ENCODE measurements at places on chromosomes 13 and 19.

- H3K4me1 ChIP-seq = peaks cover 13% of the 10 kb centered on the region
- H3K27me3 ChIP-seq = peaks cover 2% of the 10 kb centered on the region
- DNase-seq = no peak
- H3K36me3 ChIP-seq = no peaks in the 10 kb centered on the region
- H3K4me3 ChIP-seq = no peak overlapping the region
- H3K27ac ChIP-seq = no peak overlapping the region
These were observed 631.3 kb downstream of the EFNB2 start for GRCh38 chr13:105904034-105904742.

- no peaks in the 10 kb centered on the region for H3K36me3 ChIP-seq
- H3K27ac ChIP-seq = no peak overlapping the region
- no peak overlapping the region for H3K4me3 ChIP-seq
- DNase-seq = no peak
- H3K4me1 ChIP-seq = no peaks in the 10 kb centered on the region
These were observed 215.1 kb upstream of the MIR17HG start for GRCh38 chr13:91132381-91132780.

- no peaks in the 10 kb centered on the region for H3K4me1 ChIP-seq
- H3K27me3 ChIP-seq = no peaks in the 10 kb centered on the region
- no peak overlapping the region for H3K27ac ChIP-seq
- H3K36me3 ChIP-seq = no peaks in the 10 kb centered on the region
- no peak for DNase-seq
- no peak overlapping the region for H3K4me3 ChIP-seq
These were observed 270.6 kb downstream of the SLITRK6 start for GRCh38 chr13:85528491-85529217.

DNA sequence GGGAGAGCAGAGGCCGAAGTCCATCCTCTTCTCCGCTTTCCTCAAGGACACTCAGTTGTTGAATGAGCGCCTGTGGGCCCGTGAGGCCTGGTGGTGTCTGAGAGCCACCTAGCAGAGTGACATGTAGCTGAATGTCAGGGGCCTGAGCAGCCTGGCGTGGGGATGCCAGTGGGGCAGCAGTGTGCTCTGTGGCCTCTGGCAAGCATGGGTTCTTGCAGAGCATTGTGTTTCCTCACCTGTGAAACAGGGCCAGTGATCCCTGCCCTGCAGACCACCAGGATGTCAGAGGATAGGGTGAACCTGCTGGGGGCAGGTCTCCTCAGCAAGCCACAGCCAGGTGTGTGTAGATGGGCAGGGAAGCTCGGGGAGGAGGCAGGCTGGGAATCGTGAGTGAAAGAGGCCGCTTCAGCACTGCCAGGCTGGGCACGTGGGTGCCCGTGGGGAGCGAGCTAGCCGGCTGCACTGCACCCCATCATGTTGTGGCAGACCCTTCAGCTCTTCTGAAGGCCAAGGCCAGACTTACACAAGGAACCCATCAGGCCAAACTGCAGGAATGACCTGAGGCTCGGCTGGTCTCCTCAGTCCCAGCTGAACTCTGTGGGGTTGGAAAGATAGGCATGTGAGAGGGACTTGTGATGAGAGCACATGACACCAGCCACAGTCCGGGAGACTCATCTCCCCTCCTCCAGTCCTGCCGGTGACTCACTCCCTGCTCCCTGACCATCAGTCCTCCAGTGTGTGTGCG lies 5.0 kb downstream of the PPP1R37 start:
- no peak overlapping the region for H3K27ac ChIP-seq
- H3K36me3 ChIP-seq = peaks cover 5% of the 10 kb centered on the region
- no peak overlapping the region for H3K4me3 ChIP-seq
- peaks cover 30% of the 10 kb centered on the region for H3K4me1 ChIP-seq

- no peaks in the 10 kb centered on the region for H3K36me3 ChIP-seq
- no peak overlapping the region for H3K27ac ChIP-seq
- no peaks in the 10 kb centered on the region for H3K4me1 ChIP-seq
- no peaks in the 10 kb centered on the region for H3K27me3 ChIP-seq
These were observed 208.3 kb upstream of the PCDH9 start for GRCh38 chr13:67438465-67438864.

GRCh38 chr19:2978772-2979171 lies 1.4 kb downstream of the TLE6 start:
- peaks cover 15% of the 10 kb centered on the region for H3K4me1 ChIP-seq
- H3K4me3 ChIP-seq = no peak overlapping the region
- no peak for DNase-seq
- no peaks in the 10 kb centered on the region for H3K36me3 ChIP-seq
- H3K27me3 ChIP-seq = peaks cover 30% of the 10 kb centered on the region

DNA sequence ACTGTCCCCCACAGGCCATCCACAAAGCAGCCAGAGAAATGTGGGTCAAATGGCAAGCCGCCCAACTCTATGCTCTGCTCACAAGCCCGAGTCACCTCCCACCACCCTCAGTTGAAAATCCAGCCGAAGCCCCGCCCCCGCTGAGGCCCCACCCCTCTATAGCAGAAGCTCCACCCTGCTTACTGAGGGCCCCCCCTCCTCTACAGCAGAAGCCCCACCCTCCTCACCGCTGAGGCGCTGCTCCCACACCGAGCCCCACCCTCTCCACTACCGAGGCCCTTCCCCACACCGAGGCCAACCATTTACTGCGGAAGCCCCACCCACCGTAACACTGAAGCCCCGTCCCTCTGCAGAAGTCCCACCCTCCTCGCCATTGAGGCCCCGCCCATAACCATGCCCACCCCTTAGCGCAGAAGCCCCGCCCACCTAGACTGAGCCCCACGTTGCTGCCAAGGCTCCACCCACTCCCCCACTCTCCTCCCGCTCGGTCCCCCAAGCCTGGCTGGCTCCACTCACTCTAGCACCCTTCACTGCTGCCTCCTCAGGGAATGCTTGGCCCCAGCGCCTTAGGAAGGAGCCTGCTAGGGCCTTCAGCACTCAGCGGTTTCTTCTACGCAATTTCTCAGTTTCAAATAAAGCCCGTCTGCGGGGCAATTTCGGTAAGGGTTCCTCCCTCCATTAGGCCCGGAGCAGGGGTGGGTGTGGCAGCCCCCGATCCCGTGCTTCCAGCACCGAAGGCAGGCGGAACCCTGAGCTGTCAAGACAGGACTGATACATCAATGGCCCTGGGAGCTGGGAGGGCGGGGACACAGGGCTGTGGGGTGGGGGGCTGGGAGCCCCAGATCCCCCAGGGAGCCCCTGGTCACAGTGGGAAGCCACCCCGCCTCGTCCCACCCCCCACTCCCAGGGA lies 9.0 kb upstream of the MYDGF start:
- no peak overlapping the region for H3K27ac ChIP-seq
- no peaks in the 10 kb centered on the region for H3K4me1 ChIP-seq
- H3K4me3 ChIP-seq = no peak overlapping the region
- peaks cover 24% of the 10 kb centered on the region for H3K36me3 ChIP-seq

DNA sequence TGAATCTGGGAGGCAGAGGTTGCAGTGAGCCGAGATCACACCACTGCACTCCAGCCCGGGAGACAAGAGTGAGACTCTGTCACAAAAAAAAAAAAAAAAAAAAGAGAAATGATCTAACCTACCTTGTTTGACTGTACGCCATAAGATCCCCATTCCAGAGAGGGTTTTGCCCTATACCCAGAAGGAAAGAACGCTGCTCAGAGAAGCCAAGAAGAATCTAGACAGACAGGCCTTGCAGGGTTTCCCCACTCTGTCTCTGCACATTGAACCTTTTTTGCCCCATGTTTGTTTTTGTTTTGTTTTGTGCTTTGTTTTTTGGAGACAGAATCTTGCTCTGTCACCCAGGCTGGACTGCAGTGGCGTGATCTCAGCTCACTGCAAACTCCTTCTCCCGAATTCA lies 7.4 kb upstream of the MAP1S start:
- H3K27ac ChIP-seq = no peak overlapping the region
- no peaks in the 10 kb centered on the region for H3K36me3 ChIP-seq
- DNase-seq = no peak
- no peaks in the 10 kb centered on the region for H3K4me1 ChIP-seq
- H3K4me3 ChIP-seq = no peak overlapping the region
- no peaks in the 10 kb centered on the region for H3K27me3 ChIP-seq

DNA sequence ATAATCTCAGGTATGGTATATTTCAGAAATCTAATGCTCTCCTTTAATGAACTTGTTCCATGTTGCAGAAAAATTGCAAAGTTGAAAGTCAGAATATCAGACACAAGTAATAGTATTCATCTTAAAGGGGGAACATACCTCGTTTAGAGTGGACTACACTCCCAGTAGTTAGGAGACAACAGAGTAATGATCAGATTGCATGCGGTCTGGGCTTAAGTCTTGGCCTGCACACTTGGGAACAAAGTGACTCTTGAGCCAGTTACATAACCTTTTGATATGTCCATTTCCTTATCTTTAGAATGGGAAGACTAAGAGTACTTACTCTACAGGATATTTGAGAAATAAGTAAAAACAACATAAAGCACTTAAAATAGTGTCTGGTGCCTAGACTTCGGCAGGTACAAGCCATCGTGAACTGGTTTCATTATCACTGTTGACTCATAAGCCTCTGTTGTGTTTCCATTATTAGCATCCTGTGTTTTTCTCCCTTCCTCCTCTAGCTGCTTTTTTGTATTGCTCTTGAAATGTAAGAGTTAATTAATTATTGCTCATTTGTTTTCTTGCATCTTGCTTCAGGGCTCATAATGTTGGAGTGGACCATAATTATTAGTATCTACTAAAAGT lies 53.0 kb downstream of the DPY19L3 start:
- peaks cover 7% of the 10 kb centered on the region for H3K36me3 ChIP-seq
- no peak for DNase-seq
- H3K4me1 ChIP-seq = peaks cover 12% of the 10 kb centered on the region
- no peaks in the 10 kb centered on the region for H3K27me3 ChIP-seq
- H3K4me3 ChIP-seq = no peak overlapping the region

DNA sequence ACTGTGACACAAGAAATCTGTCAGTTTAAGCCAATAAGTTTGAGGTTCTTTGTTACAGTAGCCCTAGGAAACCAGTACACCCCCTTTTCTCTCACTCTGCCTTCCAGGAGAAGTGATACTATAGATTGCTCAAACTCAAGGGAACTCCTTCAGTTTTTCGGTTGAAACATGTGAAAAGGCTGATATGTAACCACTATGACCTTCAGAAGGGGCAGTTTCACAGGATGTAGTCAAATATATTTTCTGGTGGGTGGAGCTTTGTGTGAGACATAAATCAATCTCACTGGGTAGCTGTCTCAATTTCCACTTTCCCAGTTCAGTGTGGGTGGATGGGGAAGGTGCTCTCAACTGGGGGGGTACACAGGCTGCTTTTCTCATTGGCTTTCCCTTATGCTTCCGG lies 41.7 kb downstream of the HTR2A start:
- DNase-seq = no peak
- H3K4me3 ChIP-seq = no peak overlapping the region
- H3K4me1 ChIP-seq = no peaks in the 10 kb centered on the region
- H3K27me3 ChIP-seq = peaks cover 6% of the 10 kb centered on the region
- H3K27ac ChIP-seq = no peak overlapping the region

DNA sequence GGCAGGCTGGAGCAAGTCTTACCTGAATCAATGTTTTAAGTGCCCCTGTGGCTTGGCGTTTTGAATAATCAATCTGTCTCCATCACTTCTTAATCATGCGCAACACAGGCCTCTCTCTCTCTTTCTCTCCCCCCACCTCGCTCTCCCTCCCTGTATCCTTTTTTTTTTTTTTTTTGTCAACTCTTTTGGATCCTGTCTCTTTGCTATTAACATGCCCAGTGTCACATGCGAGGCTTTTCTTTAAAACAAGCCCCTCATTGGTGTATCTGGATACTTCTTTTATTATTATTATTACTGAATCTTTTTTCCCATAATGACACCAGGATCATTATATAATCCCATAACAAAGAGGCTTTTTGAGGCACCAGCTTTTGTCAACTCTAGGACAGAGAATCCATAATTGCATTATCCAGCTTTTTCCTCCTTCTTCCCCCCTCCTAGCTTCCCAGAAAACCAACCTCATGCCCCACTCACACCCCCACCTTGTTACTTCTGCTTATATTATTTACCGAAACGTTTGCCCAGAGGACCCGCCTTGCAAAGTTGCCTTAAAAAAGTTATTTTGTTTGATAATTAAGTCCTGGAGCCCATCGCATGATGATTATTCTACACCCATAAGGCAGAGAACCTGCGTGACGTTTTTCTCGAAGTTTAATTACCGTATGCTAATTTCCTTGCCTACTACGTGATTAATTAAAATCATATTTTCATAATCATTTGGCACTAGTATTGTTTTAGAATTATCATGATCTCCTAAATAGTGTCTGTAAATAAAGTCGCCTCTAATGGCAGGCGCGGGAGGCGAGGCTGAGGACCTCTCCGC lies 148.1 kb upstream of the ZNF536 start:
- peak overlapping the region; percentile 80 for H3K4me3 ChIP-seq
- H3K27me3 ChIP-seq = peaks cover 64% of the 10 kb centered on the region
- peaks cover 18% of the 10 kb centered on the region for H3K4me1 ChIP-seq

All from T-helper 2 cell treated with Interferon-gamma antibody and Interleukin-4, amounts not matched to agents 5 μg/mL and 100 μg/mL, for 36 hours (primary cell).